SJCRH30 (cell line): ENCODE measurements at places on chromosomes 1 and 21. TPM values are rescaled to one million over a fixed set of nuclear protein-coding genes. Genes with fewer than 3 reads are reported as not detected.

DNA sequence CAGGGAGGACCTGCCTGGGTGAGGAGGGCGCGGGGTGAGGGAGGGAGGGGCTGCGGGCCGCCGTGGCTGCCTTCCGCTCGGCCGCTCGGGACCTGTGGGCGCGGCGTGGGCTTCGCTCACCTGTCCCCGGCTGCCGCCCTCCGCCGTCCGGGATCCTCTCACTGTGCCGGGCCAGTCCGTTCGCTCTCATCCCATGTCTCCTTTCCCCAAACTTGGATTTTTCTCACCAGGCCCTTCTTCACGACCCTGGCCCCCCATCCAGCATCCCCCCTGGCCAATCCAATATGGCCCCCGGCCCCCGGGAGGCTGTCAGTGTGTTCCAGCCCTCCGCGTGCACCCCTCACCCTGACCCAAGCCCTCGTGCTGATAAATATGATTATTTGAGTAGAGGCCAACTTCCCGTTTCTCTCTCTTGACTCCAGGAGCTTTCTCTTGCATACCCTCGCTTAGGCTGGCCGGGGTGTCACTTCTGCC is 362 bp downstream of the ZBTB48 start:
- DNase-seq, result no peak

- no peak for DNase-seq
Observed at GRCh38 chr1:220971221-220971620, 92.0 kb downstream of the HLX start.

Gene CSMD2
- 0.14 and 0.20 TPM in 2 replicates for total RNA-seq

DNA sequence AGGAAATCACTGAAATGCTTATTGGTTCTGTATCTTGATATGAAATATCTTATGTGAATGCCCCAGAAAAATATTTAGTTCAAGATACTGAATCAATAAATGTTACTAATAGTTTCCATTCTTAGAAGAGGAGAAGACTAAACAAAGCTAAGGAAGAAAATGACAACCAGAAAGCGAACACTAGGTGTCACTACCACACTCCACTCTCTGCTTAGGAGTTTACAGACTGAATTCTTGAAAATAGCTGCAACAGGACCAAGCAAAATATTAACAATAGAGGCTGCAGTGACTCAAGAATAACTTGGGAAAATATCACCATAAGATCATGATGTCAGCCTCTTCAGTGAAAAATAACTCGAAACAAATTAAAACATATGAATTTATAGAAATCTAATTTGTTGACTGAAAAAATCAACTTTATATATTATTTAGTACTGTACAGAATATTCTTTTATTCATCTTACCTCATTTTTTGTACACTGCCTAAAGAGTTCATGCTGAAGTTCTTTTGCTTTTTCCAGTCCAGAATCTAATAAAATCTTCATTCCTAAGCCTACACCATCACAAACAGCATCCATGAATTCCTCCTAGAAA is 61.6 kb downstream of the KIF14 start:
- DNase-seq, result peak; percentile 40

GRCh38 chr1:3237994-3238702 is 169.1 kb downstream of the PRDM16 start:
- no peak for DNase-seq

DNA sequence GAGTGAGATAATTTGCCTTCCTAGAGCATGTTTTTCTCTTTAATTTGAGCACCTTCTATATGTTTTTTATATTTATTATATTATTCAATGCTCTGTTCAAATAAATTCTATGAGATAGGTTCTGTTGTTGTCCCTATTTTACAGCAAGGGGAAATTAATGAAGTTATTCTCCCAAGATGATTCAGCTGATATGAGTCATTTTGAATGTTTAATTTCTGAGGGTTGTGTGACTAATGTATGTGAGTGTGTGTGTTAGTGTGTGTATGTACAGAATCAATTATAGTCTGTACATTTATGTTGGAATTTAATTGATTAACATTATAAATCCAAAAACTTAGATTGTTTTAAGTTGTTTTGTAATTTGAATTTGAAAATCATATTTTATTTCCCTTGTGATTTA is 1536.7 kb upstream of the B3GALT2 start:
- DNase-seq, result no peak

Gene CFAP107
- total RNA-seq, result not detected in 2 replicates

- DNase-seq, result no peak
Observed at GRCh38 chr1:225517221-225517620, 89.4 kb upstream of the LBR start.

Gene LCE3D
- total RNA-seq, result not detected in 2 replicates

GRCh38 chr1:36086529-36087232 is 2.0 kb upstream of the ADPRS start:
- DNase-seq, result no peak

GRCh38 chr1:31426249-31426922 is 13.4 kb downstream of the SERINC2 start:
- no peak for DNase-seq

- DNase-seq, result peak; percentile 13
Observed at GRCh38 chr21:16071092-16071491, 341.3 kb downstream of the USP25 start.

- DNase-seq, result no peak
Observed at GRCh38 chr1:118254491-118255425, 69.7 kb upstream of the SPAG17 start.

DNA sequence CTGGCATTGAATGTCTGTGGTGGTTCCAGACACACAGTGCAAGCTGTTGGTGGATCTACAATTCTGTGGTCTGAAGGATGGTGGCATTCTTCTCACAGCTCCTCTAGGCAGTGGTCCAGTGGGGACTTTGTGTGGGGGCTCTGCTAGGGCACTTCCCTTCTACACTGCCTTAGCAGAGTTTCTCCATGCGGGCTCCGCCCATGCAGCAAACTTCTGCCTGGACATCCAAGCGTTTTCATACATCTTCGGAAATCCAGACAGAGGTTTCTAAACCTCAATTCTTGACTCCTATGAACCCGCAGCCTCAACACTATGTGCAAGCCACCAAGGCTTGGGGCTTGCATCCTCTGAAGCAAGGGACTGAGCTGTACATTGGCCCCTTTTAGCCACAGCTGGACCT is 43.0 kb downstream of the RGS18 start:
- DNase-seq, result no peak

GRCh38 chr1:17908945-17909344 is 153.8 kb downstream of the ACTL8 start:
- DNase-seq, result no peak

Gene KCNJ9
- total RNA-seq, result not detected in 2 replicates

GRCh38 chr1:37167479-37167878 is 133.2 kb upstream of the GRIK3 start:
- DNase-seq, result no peak

Gene TAS1R1
- 0.14 and 0.20 TPM in 2 replicates for total RNA-seq

- DNase-seq, result peak; percentile 86
Observed at GRCh38 chr1:227941509-227942020, 6.2 kb downstream of the WNT9A start.

Gene ADAM30
- not detected in 2 replicates for total RNA-seq
